H1 (cell line): ENCODE measurements at places on chromosomes 1 and 21. TPM values are rescaled to one million over a fixed set of nuclear protein-coding genes. Genes with fewer than 3 reads are reported as not detected.

The PDE4B gene
- 2.2 and 5.0 TPM in 2 replicates for polyA plus RNA-seq

The PEA15 gene
- 68.2 and 71.3 TPM in 2 replicates for polyA plus RNA-seq

The OR2L2 gene
- not detected in 2 replicates for polyA plus RNA-seq

The C1orf185 gene
- polyA plus RNA-seq, result not detected in 2 replicates

The ROR1 gene
- polyA plus RNA-seq, result 27.5 and 33.6 TPM in 2 replicates

The DUSP23 gene
- polyA plus RNA-seq, result 80.1 and 122 TPM in 2 replicates

The FOXD2 gene
- polyA plus RNA-seq, result not detected in 2 replicates

The PTPRU gene
- 33.8 and 57.0 TPM in 2 replicates for polyA plus RNA-seq

The PLA2G2A gene
- polyA plus RNA-seq, result 2.1 and 3.7 TPM in 2 replicates

The SYNC gene
- polyA plus RNA-seq, result 0.06 TPM in 1 of 2 replicates, not detected in the other

The VN1R5 gene
- polyA plus RNA-seq, result not detected in 2 replicates

The ADCY10 gene
- 0.02 TPM in 1 of 2 replicates, not detected in the other for polyA plus RNA-seq

The HSD3B2 gene
- 0.05 TPM in 1 of 2 replicates, not detected in the other for polyA plus RNA-seq

The PDC gene
- not detected in 2 replicates for polyA plus RNA-seq

The SLC44A5 gene
- polyA plus RNA-seq, result 1.4 and 1.8 TPM in 2 replicates

The CD2 gene
- not detected in 2 replicates for polyA plus RNA-seq

The CGN gene
- polyA plus RNA-seq, result 15.9 and 20.4 TPM in 2 replicates

The PKN2 gene
- polyA plus RNA-seq, result 3.8 and 7.8 TPM in 2 replicates

The GPX7 gene
- polyA plus RNA-seq, result 30.9 and 37.5 TPM in 2 replicates

The EPS15 gene
- 11.5 and 15.9 TPM in 2 replicates for polyA plus RNA-seq

The LCE1F gene
- not detected in 2 replicates for polyA plus RNA-seq

The FCGR3B gene
- polyA plus RNA-seq, result not detected in 2 replicates

The RORC gene
- 0.44 and 0.52 TPM in 2 replicates for polyA plus RNA-seq

The CLDN14 gene
- polyA plus RNA-seq, result 0.08 and 0.20 TPM in 2 replicates

The CYP4X1 gene
- 2.0 and 3.5 TPM in 2 replicates for polyA plus RNA-seq

The XCL2 gene
- not detected in 2 replicates for polyA plus RNA-seq

The CDK18 gene
- 31.2 and 50.3 TPM in 2 replicates for polyA plus RNA-seq

The PIP5K1A gene
- 96.0 and 105 TPM in 2 replicates for polyA plus RNA-seq

The GJB3 gene
- 1.6 and 1.7 TPM in 2 replicates for polyA plus RNA-seq

The ENAH gene
- 33.1 and 39.1 TPM in 2 replicates for polyA plus RNA-seq

The SPAG17 gene
- 0.20 and 0.62 TPM in 2 replicates for polyA plus RNA-seq

The TARS2 gene
- polyA plus RNA-seq, result 38.9 and 54.0 TPM in 2 replicates

The CAPN8 gene
- polyA plus RNA-seq, result 0.20 TPM in 1 of 2 replicates, not detected in the other

The EDARADD gene
- 3.4 and 3.6 TPM in 2 replicates for polyA plus RNA-seq

The SPRR1A gene
- not detected in 2 replicates for polyA plus RNA-seq

The NPHS2 gene
- not detected in 2 replicates for polyA plus RNA-seq

The S100A5 gene
- not detected in 2 replicates for polyA plus RNA-seq

The DESI2 gene
- 36.1 and 54.0 TPM in 2 replicates for polyA plus RNA-seq

The CYP4Z1 gene
- polyA plus RNA-seq, result not detected in 2 replicates

The IVL gene
- not detected in 2 replicates for polyA plus RNA-seq

The TEDDM1 gene
- not detected in 2 replicates for polyA plus RNA-seq

The OR2T2 gene
- polyA plus RNA-seq, result not detected in 2 replicates

The POU2F1 gene
- polyA plus RNA-seq, result 36.2 and 37.0 TPM in 2 replicates

The GUCA2A gene
- polyA plus RNA-seq, result not detected in 2 replicates

The SHE gene
- 0.28 and 0.44 TPM in 2 replicates for polyA plus RNA-seq

The GCSAML gene
- not detected in 2 replicates for polyA plus RNA-seq

The CAMTA1 gene
- polyA plus RNA-seq, result 47.9 and 65.0 TPM in 2 replicates

The CCT8 gene
- 90.5 and 151 TPM in 2 replicates for polyA plus RNA-seq

The NBPF20 gene
- polyA plus RNA-seq, result 0.27 and 0.42 TPM in 2 replicates

The CDCA8 gene
- polyA plus RNA-seq, result 37.8 and 46.2 TPM in 2 replicates

The WNT9A gene
- 1.5 and 2.2 TPM in 2 replicates for polyA plus RNA-seq

The L1TD1 gene
- 20.8 and 35.3 TPM in 2 replicates for polyA plus RNA-seq

The PTPN22 gene
- polyA plus RNA-seq, result not detected in 2 replicates

The CRB1 gene
- polyA plus RNA-seq, result 0.03 TPM in 2 replicates

The LRRC3 gene
- 3.1 and 4.7 TPM in 2 replicates for polyA plus RNA-seq

The WRAP73 gene
- polyA plus RNA-seq, result 50.7 and 66.4 TPM in 2 replicates

The CALML6 gene
- 0.54 and 0.96 TPM in 2 replicates for polyA plus RNA-seq
